Astrocyte of the cerebellum (primary cell): ENCODE measurements at places on chromosomes 2 and 18.

DNA sequence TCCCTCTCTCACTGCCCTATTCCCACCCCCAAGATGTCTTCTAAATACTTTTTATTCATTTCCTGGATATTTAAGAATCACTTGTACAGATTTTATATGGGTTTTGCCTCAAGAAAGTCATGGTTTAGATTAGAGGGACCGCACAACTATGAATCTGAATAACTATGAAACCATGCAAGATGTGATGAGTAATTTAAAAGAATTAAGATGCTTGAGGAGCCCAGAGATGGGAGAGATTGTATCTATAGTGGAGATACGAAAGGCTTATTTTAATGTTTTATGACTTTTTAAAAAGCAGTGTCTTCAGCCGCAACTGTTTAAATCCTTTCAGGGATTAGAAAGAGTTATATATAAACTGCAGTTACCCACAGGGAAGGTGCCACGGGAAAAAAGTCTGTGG, 324.1 kb downstream of the LPIN1 start:
- DNase-seq, result no peak

DNA sequence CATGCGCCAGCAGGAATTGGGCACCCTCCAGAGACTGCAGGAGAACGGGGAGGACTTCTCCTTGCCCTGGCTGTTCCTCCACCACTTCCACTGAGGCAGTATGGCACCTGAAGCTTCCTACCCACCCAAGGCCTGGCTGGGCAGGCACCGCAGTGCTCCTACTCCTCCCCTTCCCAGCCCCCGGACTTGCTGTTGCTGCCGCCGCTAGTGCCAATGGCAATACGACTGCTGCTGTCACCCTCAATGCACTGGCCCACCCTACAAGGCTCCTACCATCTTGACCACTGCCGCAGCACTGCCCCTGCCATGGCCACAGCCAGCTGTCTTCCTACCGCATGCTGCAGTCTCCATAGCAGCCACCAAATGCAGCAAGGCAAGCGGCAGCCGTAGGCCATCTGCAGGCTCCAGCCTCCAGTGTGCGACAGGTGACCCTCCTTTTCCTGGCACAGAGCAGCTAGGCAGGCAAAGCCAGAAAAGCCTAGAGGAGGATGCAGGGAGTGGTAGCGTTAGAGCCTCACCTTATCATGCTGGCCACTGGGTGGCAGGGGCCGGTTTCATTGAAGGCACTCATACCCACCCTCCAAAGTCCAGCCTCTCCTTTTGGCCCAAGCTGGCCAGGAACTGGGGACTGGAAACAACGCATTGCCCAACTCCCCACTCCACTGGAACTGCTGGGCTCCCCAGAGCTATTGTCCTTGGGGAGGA, 47.4 kb upstream of the ANKRD62 start:
- DNase-seq, result no peak

DNA sequence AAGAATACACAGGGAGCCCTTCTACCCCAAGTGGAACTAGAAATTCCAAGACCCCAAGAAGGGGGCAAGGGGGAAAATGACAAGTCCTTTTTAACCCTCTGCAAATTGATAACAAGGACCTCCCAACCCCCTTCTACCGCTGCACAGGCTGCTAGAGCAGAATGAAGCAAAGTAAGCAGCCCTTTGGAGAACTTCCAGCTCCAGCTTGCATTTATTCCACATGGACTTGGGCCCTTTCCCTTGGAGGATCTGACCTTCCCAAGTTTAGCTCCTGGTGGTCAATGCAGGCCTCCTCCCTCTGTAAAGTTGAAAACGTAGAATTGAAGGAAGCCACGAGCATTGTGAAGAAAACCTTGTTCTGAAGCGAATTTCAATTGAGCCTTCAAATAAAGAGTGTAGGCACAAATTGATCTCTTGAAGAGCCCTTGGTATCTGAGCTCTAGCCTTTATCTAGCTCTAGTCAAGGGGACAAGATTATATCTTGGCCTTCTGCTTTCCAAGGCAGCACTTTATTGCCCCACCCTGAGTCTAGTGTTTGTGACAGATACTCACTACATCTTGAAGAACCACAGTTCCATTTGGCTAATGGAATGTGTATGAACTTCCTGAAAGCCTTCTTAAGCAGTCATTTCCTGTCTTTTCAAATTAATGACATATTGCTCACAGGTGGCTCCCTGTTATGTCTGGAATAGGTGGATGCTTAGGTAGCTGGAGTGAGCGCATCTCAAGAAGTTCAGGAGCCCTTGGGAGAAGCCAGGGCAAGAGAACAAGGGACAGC, 37.2 kb downstream of the SLC14A2 start:
- DNase-seq, result no peak

DNA sequence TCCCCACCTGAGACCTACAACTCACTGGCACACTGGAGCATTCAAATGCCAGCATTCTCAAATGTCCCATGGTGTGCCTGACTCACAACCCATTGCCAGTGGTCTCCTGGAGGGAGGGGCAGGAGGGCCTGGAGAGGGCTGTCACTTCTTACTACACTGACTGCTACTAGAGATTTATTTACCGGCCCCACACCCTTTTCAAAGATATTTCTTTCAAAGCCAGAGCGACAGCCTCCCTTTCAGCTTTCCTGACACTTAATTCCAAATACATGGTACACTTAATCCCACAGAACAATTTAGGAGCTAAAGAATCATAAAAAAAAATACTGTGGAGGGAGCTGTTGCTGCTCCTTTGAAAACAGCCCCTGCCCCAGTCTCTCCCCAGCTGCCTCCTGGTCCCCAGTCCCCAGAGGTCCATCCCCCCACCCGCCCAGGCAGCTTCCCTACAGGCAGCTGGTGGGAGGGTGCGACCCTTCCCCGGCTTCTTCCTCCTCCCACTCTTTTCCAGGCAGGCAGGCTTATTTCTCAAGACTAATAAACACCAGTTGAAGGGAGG, 129.1 kb upstream of the SMAD2 start:
- no peak for DNase-seq

DNA sequence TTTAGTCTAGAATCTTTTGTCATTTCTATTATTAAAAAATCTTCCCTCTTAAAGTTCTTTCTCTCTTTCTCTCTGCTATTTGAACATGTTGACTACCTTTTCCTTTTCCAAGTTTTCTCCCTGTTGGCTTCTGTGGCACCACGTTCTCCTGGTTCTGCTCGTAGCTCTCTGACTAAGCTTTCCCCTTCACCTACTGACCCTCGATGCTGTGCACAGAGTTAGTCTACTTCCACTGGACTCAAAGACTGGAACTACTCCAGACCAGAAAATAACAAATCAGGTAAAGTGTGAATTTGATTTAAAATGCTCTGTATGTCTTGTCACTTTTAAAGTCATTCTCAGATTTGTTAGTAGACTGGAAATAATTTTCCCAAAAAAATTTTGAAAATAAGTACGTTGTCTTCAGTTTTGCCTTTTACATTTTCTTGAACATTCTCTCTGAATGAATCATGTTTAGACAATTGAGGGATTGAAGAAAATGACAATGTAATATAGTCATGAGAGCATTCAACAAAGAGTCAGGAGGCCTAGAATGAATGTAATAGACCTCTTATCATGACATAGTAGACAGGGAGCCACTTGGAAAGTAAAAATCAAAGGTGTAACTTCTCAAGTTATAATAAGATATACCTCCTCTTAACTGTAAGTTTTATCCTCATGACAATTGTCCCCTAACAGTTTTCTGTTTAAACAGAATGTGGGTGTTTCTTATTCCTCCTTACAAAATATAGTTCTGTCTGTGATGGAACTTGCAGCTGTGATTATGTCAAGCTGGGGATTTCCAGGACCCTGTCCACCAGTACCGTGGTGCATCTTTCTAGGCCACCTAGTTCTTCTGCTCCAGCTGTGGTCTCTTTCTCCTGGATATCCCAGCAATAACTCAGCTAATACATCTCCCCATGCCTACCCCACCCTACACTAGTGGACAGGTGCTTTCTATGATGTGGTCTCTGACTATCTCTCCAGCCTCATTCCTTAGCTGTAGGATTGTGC, 25.5 kb downstream of the ITPRID2 start:
- DNase-seq, result peak; percentile 9

- DNase-seq, result no peak
Measured at GRCh38 chr2:85797921-85798320, 44.1 kb downstream of the ATOH8 start.

DNA sequence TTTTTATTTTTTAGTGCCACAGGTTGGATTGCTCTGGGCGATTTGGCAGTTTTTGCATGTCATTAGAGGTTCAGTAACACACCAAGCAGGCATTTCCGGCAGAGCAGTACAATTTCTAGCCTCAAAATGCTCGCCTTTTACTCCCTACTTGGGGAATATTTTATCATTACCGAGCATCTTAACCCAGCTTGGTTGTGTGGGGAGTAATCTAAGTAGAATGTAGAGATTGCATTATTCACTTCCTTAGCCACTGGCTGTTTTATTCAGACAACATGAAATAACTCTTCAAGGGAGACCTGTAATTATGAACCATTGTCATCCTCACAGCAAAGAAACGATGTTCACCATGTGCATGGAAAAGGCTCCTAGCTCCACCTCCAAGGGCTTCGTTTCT, 13.1 kb downstream of the GRP start:
- no peak for DNase-seq

- no peak for DNase-seq
Measured at GRCh38 chr2:231679908-231680284, 28.4 kb upstream of the PTMA start.

DNA sequence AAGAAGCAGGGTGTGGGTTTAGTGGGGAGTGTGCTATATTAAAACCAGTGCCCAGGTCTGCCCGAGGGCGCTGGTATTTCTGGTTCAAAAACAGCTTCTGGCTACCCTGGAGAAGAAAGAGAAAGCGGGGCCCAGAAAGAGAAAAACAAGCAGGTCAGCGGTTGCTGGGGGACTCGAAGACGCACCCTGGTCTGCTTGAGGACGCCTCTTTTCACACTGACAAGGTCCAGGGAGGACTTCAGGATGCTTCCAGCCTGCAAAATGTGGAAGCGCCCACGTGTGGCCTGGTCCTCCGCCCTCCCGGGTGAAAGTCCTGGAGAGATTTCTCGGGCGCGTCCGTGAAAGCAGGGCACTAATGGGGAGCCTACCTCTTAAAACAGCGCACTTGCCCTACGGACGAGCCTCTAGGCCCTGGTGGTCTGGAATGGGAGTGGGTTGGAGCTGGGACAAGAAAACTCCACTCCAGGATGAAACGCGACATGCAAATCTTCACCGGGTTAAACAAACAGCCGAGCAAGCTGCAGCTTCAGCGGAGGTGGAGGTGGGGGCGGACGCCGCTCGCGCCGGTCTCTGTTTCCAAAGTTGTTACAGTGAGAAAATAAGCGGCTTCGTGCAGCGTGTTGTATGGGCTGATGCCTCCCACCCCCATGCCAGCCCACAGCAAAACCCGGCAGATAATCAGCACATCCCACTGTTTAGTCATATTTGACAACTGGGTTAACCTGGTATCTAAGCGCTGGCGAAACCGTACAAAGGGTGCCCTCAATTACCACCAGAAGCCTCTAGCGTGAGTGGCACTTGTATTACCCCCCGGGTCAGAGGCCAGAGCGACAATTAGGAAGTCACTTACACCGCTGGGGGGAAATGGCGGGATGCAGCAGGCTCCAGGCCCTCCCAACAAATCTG, 1.1 kb upstream of the SP9 start:
- no peak for DNase-seq

GRCh38 chr2:66596256-66596655, 161.3 kb downstream of the MEIS1 start:
- DNase-seq, result no peak

GRCh38 chr2:229713371-229714079, 830 bp downstream of the DNER start:
- DNase-seq, result no peak

DNA sequence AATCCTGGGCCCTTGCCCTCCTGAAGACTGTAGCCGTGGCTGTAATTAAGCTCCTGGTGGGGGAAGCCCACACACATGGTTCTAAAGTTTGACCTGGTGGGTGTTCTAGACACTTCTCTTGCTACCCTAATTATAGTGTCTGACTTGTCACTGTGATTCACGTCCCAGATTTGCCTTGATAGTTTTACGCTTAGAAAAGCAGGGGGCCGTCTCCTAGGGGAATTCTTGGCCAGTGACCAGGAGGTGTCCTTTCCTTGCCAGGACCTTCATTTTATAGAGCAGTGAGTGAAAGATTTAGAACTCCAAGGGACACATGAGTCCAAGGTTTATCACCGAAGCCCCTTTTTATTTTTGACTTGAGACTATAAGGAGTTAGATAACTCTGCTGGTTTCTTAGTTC, 9.0 kb downstream of the TMEM214 start:
- DNase-seq, result no peak

DNA sequence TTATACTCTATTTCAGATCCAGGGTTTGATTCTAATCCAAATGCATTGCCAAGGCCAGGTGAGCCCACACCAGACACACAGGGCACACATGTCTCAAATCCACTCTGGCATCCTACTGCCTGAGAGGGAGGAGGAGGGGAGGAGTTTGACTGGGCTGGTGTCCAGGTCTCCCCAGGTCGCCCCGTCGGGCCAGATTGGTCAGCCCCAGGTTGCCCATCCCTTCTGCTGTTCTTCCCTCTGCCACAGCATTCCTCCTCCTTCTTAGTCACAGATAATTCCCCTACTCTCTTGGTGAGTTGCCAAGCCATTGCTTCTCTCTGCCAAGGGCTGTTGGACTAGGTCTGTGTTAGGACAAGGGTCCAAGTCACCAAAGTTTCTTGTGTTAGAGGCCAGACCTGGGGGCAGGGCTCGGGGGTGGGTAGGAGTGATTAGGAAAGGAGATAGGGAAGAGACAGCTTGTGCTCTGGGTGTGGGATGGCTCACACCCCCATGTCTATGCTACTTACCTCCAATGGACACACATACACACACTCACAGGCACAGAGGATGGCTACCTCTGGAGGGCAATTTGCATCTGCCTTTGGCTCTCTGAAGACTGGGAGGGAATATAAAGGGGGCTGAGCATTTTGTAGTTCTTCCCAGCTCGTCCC, 2.5 kb upstream of the EGR4 start:
- DNase-seq, result no peak

DNA sequence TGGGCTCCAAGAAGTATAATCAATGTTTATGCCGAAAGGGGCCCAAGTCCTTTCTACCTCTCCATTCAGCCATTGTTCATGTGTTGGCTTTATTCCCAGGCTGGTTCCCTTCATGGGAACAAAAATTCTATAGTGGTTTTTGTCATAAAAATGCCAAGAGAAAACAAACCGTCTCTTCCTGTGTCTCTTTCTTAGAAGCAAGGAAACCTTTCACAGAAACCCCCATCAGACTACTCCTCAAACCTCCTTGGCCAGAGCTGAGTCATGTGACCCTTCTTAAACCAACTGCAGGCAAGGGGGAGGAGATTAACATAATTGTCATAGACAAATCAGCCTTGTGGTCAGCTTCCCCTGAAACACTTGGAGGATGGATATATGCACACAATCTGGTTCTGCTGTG, 75.1 kb upstream of the TANK start:
- peak; percentile 31 for DNase-seq
